ENCODE measurements at places on chromosomes 7 and 10.

DNA sequence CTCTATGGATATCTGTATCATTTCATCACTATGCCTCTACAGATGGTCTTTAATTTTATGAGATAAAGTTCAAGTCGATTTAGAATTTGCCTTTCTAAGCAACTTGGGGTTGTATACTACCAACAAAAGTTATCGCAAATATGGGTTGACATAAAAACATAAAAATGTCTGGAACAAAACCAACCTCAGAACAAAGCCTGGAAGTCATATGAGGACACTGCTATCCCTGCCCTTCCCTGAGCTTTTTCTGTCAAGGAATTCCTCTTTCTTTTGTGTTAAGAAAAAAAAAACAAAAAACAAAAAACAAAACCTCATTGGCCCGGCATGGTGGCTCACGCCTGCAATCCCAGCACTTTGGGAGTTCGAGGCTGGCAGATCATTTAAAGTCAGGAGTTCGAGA is 319.3 kb downstream of the CAMK1D start:
- no peak for DNase-seq

- DNase-seq: no peak
Measured at GRCh38 chr7:14195871-14196270, 206.4 kb upstream of the ETV1 start.

- no peak for DNase-seq
Measured at GRCh38 chr7:132243463-132243862, 332.8 kb downstream of the PLXNA4 start.

DNA sequence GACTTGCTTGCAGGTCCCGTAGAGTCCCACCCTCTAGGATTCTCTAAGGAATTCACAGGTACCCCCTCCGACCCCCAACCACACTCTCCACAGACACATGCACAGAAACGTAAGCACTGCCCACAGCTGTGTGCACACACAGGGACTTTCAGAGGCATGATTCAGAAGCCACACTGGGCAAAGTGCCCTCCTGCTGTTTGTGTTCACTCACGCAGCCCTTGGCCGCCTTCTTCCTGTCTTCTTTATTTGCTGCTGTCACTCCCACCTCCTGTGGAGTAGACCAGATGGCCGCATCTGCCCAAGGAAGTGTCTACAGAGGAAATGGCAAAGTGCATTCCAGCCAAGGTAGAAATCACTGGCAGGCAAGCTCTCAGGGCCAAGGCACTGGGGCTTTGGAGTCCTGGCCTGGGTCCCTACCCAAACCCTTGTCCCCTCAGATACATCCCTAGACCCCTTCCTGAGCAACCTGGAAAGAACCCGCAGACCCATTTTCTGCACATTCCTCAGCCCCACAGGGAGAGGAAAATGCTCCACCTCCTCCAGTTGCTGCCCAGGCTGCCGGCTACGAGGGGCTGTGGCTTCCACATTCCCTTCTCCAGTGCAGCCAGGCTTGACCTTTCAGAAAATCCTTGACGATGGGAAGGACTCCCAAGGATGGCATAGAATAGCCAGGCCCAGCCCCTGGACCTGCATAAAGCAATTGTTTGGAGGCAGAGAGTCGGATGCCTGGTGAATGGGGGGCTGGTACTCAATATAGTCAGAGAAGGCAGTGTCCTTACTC is 21.6 kb upstream of the GIMAP8 start:
- no peak for DNase-seq

DNA sequence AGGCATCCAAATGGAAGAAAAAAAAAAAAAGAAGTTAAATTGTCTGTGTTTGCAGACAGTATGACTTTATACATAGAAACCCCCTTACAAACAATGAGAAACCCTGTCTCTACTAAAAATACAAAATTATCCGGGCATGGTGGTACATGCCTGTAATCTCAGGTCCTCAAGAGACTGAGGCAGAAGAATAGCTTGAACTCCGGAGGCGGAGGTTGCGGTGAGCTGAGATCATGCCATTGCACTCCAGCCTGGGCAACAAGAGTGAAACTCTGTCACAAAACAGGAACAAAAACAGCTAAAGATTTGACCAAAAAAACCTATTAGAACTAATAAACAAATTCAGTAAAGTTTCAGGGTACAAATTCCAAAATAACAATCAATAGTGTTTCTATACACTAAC is 385.8 kb upstream of the GRM3 start:
- DNase-seq: no peak

- DNase-seq: no peak
Measured at GRCh38 chr10:8420182-8420581, 365.7 kb downstream of the GATA3 start.

DNA sequence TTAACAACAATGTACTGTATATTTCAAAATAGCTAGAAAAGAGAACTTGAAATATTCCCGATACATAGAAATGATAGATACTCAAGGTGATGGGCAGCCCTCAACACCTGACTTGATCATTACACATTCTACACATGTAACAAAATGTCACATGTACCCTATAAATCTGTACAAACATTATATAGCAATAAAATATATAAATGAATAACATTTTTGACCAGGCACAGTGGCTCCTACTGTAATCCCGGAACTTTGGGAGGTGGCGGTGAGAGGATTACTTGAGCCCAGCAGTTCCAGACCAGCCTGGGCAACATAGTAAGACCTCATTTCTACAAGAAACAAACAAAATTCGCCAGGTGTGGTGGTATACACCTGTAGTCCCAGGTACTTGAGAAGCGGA is 659.5 kb upstream of the NRP1 start:
- no peak for DNase-seq

- DNase-seq: no peak
Measured at GRCh38 chr10:99667108-99667751, 7.9 kb downstream of the ENTPD7 start.

GRCh38 chr10:91347529-91347928 is 62.6 kb upstream of the HECTD2 start:
- no peak for DNase-seq

Measured in GM13976 (cell line).